ENCODE measurements at places on chromosomes 11 and 22.

DNA sequence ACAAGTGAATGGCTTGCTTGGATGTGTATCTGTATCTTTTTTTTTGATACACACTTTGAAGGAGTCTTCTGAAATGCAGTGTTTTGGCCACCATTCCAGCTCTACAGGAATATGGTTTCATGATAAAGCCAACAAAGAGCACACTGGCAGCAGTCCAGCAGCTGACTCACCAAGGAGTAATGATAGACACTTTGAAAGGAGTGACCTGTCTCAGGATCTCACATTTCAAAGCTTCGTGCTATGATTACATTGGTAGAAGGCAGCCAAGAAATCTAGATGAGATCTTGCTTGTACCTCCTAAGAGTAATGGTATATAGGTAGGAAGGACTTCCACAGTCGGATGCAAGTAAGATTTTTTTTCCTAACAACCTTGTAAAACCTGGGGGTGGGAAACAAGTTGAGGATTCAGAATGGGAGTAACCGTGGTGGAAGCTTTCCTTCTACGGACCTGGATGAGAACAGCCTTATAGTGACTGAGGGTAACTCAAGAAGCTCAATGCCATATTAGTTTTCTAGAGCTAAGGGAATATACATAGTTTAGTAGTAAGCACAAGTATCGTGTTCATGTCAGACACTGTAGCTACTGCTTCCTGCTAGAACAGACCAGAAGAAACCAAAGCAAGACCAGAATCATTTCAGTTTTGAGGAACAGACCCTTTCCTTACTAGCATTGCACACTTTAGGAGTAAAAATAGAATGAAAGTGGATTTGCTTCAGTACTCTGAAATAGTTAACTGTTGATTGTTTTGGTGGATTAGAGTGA is 25.0 kb downstream of the MTMR3 start:
- peak; percentile 25 for DNase-seq

GRCh38 chr11:65642014-65642671 is 4.2 kb downstream of the SIPA1 start:
- no peak for DNase-seq

- peak; percentile 83 for DNase-seq
Measured at GRCh38 chr22:22508274-22509176, at the start of gene ZNF280B. Gene ZNF280B (minus strand): TSS chr22:22508742. CDS start chr22:22489398, 19,344 bp downstream.

GRCh38 chr11:118143661-118144185 is 8.9 kb downstream of the SCN4B start:
- no peak for DNase-seq

GRCh38 chr11:130629039-130629438 is 180.6 kb downstream of the ADAMTS15 start:
- no peak for DNase-seq

DNA sequence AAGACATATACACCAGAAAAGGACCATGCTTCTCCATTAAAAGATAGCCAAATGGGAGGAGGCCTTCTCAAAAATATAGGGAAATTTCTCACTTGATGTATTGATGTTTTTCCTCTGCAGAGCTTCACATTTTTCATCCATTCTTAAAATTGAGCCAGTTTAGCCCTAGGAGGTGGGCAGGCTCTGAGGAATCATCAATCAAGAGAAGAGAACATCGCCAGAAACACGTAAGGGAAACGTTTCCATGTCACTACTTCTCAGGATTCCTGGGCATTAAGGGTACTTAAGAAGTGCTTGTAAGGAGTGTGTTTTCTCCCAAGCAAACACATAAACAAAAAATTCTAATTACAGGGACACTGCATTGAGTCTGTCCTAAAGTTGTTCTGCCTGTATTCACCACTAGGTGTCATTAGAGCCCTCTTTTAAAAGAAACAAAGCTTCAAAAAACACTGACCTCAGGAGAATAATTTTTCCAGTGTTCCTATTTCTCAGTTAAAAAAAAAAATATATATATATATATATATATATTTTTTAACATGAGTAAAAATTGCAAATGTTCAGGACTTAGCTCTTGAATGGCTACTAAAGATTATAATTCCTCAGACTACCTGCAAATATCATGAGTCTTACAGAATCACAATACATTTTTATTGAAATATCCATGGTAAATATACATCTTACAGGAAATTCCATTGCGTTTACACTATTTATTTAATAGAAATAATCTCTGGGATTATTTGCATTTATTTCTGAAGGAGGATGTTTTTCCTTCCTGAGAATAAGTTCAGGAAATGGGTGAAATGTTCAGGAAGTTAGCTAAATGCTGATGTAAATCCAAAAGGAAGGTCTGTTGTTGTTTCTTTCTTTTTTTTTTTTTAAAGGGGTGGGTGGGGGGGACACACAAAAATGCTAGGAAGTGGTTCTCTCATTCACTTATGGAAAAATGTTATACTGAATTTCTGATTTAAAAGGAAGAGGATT is 16.0 kb downstream of the FZD4 start:
- DNase-seq = no peak

GRCh38 chr22:39954584-39955055 is 5.6 kb upstream of the TMA7B start:
- no peak for DNase-seq

GRCh38 chr22:27879923-27880322 is 39.1 kb downstream of the PITPNB start:
- no peak for DNase-seq

DNA sequence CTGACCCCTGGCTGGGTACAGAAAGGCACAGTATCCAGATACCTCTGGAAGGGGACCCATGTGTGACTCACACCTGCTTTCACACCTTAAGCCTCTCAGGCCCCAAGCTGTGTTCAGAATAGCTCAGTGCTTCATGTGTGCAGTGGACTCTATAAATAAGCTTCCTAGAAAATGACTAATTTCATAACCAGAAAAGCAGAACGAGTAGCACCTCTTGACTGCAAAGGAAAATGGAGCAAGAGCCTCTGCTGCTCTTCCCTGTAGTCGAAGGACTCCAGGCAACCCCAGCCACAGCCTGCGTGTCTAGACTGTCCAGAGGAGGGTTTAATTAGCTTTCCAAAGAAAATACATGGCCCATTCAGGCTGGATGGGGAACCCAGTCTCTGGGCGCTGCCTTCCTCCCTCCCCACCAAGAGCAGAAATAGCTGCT is 23.1 kb downstream of the PTPN5 start:
- no peak for DNase-seq

DNA sequence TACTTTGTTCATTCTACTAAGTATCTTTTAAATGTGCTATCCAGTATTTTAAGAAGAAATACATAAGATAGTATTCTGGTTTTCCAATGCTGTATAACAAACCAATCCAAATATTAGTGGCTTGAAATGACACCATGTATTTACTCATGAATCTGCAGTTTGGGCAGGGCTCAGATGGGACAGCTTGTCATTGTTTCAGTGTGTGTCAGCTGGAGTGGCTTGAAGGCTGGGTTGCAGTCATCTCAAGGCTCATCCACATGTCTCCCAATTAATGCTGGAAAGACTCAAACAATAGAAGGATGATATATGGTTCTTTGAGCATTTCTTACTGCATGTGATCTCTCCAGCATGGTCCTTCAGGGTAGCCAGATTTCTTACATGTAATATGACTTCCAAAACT is 146.2 kb downstream of the ARHGAP42 start:
- no peak for DNase-seq

- DNase-seq = no peak
Measured at GRCh38 chr11:111128076-111128870, 117.3 kb upstream of the POU2AF2 start.

GRCh38 chr11:124643605-124644425 is 21.2 kb downstream of the TBRG1 start:
- DNase-seq = no peak

GRCh38 chr11:19208181-19208580 is 6.4 kb upstream of the CSRP3 start:
- no peak for DNase-seq

- DNase-seq = no peak
Measured at GRCh38 chr11:118109231-118109630, 22.5 kb upstream of the SMIM35 start.

- no peak for DNase-seq
Measured at GRCh38 chr22:48436201-48436931, 1391.3 kb downstream of the BRD1 start.

DNA sequence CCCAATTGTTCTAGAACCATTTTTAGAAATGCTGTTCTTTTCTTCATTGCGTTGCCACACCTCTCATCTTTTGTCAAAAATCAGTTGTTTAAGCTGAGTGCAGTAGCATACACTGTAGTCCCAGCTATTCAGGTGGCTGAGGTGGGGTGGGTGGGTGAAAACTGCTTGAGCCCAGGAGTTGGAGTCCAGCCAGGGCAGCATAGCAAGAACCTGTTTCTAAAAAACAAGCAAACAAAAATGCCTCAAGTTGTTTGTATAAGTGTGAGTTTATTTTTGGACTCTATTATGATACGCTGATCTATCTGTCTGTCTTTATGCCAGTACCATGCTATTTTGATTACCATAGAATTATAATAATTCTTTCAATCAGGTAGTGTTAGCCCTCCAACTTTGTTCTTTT is 62.5 kb upstream of the RRM1 start:
- DNase-seq = no peak

GRCh38 chr11:13214276-13214675 is 63.3 kb upstream of the BMAL1 start:
- no peak for DNase-seq

- no peak for DNase-seq
Measured at GRCh38 chr11:76615950-76616349, 54.6 kb downstream of the LRRC32 start.

DNA sequence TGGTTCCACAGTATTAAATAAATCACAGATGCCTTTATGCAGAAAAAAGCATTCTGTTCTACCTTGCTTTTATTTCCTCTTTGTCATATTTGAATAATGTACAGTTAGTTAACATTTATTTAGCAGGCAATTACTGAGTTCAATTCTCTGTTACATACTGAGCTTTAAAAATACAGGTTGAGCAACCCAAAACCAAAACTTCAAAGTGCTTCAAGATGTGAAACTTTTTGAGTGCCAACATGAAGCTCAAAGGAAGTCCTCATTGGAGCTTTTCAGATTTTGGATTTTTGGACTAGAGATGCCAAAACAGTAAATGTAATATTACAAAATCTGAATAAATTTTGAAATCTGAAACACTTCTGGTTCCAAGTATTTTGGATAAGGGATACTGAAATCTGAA is 54.1 kb downstream of the PDHX start:
- no peak for DNase-seq

All from stimulated activated CD4-positive, alpha-beta T cell treated with anti-CD3 and anti-CD28 coated beads, Interleukin-4, amount 100 ng/mL, for 1 hour (primary cell).